ENCODE measurements at places on chromosomes 12 and 14.

GRCh38 chr12:130266751-130267150, 70.9 kb upstream of the PIWIL1 start:
- ATAC-seq, result no peak

DNA sequence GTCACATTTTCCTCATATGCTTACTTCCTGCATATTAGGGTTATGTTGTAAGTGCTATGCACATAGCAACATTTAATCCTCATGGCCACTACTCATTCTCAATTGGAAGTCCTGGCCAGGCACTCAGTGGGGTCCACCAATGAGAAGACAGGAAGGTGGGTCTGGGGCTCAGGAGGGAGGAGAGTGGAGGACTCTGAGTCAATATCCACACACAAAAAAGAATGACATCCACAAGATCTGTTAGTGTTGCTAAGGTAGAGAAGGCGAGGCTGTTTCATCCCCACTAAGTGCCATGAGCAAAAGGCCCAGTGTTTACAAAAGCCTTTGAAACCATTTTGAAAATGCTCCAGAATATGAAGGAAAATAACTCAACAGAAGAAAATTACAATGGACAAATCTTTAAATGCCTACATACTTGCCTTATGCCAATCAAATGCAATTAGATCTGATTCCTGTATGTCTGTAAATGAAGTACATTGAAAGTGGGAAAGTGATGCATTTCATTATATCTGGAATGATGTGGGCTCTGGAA, 53.9 kb downstream of the EID3 start:
- ATAC-seq, result no peak

DNA sequence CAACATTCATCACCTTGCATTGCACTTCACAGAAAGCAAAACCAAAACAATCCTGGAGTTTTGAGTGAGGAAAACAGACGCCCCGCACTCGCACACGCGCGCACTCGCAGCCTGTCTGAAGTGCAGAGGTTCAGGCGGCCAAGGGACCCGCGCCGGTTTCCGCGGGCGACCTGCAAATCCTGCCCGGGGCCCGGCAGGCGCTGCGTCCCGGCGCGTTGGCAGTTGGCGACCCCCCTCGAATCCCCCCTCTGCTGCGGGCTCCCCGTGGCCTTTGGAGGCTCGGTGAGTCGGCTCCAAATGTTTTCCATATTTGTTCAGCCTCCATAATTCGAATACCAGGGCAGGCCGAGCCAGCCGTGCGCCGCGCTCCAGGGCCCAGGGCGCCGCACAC, at the start of gene SSPN:
SSPN (plus strand) TSS at position 324 of the 391 bp plus-strand sequence. CDS start 100 bp downstream, outside the sequence.
- no peak for ATAC-seq

- no peak for ATAC-seq
These were observed 190.4 kb downstream of the NUAK1 start for GRCh38 chr12:105948331-105948730.

DNA sequence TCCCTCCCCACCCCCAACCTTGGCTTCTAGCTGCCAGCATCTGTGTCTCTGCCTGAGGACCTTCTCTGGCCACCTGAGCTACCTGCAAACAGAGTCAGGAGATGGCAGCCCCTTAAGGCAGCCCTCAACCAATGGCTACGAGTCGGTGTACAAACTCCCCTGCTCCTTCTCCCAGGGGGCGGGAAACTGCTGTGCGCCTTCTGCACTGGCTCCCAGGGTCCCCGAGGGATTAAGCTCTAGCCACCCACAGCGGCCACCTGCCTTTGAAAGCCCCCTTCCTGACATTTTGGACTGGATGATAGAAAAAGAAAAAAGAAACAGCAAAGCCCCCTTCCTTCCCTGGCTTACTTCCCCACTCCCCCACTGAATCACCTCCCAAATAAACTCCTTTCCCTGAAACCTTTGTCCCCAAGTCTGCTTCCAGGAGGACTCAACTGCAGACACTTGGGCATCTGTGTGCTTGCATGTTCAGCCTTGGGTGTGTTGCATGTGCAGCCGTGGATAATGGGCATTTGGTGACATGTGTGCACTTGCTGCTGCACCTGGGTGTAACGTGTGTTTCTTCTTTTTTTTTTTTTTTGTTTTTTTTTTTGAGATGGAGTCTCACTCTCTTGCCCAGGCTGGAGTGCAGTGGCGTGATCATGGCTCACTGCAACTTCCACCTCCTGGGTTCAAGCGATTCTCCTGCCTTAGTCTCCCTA, 6.0 kb downstream of the SDS start:
- no peak for ATAC-seq

DNA sequence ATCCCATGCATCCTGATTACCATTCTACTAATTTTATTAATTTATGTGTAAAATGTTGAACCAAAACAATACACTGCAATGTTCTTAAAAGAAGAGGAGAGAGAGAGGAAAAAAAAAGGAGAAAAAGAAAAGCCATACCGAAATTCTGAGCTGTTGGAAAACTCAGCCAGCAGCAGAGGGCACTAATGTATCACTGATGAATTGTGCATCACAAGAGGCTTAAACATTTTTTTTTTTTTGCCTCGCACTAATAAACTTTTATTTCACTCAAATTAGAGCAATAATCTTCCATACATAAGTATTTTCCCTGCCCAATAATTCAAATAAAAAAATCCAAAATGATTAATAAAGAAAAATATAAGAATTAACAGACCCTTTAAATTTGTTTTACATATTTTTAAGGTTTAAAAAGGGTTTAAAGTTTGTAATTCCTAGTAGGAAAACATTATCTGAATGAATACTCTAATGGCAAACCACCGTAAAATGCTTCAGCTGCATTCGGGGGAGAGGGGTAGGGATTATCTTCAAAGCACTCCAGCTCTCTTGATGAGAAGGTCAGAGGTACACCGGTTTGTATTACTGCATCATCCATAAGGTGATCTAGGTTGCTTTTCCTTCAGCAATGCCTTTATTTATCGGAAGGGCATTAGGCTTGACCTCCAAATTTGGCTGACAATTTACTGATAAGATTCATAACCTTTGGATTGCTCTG, 41.9 kb downstream of the ATP23 start:
- no peak for ATAC-seq

DNA sequence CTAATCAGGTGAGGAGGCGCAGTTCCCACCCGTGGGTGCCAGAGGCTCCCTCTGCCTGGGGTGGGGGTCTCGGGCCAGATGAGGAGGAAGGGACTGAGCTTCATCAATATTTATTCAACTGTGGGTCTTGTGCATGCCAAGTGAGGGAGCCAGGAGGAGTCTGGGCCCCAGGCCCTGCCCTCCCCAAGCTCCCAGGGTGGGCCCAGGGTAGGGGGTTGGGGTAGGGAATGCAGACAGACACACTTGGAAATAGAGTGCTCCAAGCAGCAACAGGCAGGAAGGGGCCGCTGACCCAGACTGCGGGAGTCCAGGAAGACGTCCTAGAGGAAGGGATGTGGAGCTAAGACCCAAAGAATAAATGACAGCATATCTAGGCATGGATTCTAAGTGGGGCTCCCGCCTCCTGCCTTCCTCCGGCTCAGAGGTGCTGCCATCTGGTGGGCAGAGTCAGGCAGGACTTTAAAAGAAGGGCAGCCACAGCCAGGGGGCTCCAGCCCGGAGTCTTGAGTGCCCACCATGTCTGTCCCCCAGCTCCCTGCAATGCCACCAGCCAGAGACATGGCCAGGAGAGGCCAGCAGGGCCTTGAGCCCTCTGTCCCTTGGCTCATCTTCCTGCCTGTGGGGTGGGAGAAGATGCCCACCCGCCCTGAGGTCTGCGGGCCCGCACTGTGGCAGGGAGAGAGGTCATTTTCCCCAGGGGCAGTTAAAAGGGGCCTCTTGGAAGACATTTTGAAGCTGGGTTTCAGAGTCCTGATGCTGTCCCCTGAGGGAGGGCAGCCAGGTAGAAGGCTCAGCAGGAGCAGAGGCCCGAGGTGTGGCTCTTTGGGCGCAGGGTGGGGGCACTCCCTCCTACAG, 70.1 kb downstream of the PHETA1 start:
- ATAC-seq, result peak; percentile 37

DNA sequence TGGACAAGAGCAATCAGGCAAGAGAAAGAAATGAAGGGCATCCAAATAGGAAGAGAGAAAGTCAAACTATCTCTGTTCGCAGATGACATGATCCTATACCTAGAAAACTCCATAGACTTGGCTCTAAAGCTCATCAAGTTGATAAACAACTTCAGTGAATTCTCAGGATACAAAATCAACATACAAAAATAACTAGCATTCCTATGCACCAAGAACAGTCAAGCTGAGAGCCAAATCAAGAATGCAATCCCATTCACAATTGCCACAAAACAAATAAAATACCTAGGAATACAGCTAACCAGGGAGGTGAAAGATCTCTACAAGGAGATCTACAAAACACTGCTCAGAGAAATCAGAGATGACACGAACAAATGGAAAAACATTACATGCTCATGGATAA, 417.5 kb upstream of the ATP2B1 start:
- no peak for ATAC-seq

GRCh38 chr12:46209914-46210872, 58.6 kb downstream of the SLC38A1 start:
- peak; percentile 59 for ATAC-seq

DNA sequence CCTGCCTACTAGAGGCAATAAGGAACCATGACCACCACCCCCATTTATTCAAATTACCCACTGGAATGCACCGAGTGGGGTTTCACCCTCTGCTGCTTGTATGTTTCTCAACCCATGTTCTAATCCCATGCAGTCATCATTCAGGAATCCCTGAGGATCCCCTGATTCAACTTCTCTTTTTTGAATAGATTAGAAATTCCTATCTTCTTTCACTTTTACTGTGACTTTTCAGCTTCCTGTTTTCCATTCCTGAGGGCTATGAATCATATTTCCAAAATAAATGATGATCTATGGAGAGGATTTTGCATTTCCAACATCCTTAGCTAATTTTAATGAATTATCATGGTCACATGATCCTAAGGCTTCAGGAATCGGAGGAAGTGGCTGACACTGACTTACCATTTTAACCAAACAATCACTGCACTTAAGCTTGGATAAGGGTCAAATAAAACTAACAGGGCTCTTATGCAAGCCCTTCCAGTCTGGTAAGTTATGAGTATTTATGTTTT, 19.4 kb upstream of the P2RX4 start:
- ATAC-seq, result peak; percentile 49

DNA sequence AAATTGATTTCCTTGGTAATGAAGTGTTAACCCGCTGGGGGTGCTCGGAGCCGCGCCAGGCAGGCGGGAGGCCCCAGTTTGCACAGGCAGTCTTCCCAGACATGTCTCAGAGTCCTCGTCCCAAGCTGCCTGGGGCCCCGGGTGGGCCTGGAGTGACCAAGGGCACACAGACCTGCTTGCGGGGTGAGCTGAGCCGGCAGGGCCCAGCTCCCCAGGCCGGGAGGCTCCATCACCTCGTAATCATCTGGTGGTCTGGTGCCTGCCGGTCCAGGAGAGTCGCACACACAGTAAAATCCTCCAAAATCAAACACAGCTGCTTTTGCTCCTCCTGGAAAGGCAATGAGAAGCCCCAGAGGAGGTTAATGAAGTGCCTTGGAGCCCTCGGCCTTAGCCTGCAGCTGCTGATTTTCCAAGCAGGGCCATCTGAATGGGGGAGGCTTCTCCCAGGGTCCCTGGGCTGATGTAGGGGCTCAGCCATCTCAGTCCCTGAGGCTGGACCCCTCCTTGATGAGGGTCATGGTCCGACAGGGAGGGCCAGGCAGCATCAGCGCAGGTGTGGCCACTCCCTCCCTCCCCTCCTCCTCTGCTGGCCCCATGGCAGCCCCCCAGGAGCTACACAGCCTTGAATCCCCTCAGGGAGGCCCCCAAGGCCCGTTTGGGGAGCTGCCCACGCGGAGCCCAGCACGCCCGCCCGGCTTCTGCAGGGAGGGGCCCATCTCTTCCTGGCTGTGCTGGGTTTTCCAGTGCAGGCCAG, 39.4 kb upstream of the FBRSL1 start:
- ATAC-seq, result no peak

DNA sequence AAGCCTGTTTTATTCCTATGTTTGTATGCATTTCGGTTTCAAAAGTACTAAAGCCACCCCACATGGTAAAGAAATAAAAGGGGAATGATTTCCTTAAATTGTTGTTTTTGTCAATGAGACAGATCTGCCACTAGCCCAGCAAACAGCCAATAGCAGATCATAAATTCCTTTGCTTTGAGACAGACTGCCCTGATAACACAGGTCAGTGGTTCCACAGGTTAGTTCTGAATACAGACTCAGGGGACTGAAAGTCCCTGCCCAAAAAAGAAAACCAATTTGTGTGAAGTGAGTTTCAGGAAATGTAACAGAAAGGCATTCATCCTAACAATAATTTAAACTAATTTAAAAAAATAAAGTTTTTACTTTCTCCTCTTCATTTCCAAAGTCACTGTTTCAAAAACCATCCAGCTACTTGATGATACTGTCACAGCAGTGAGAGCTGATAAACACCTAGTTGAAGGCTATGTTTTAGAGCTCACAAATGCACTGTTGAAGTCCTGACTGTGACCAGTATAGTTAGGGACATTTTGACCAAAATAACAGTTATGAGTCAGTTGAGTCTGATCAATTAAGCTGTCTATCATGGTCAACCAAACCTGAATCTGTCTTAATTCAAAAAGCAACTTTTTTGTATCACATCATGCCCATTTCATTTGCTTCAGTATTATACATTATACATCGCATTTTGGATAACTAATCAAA, 77.7 kb downstream of the LGR5 start:
- ATAC-seq, result no peak

GRCh38 chr14:23237772-23238594, at the start of gene RNF212B:
Gene RNF212B, plus strand, starts transcription at chr14:23237936. Its CDS starts 2,410 bp downstream, at chr14:23240346.
- ATAC-seq, result peak; percentile 100

DNA sequence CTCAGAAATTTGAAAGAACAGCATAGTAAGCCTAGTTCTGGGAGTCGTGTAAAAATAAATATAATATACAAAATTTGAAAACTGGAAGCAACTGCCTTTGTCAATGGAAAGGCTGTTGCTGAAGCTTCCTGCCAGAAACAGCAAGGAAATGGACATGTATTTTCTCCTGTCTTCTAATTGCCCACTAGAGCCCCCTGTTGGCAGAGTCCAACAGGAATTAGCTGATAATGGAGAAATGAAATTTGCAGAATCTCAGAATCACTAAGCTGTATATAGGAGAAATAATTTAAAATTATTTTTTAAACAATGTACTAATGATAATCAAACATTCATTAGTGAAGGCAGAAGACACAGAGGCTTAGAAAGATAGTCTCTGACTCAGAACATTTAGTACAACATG, 414.8 kb downstream of the SLC6A15 start:
- no peak for ATAC-seq

- ATAC-seq, result no peak
These were observed 11.7 kb downstream of the TULP3 start for GRCh38 chr12:2902272-2902880.

DNA sequence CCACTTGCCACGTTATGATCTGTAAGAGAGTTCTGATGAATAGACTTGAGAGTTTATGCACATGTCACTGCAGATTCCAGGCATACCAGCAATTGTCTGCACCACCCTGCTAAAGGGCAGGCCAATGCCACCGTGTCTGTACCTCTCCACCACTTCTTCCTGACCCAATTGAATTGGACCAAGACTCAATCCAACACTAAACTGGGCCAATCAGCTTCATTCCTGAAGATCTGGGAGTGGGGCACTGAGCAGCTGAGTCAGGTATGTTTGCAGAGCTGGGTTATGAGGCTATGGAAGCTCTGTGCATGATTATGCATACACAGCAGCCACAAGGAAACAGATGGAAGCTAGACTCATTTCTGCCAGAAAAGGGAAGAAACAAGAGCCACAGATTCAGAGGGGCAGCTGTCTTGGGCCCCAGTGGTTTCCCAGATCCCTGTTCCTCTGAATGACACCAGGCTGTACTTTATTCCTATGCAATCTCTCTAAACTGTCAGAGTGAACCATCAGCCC, 28.0 kb downstream of the DAO start:
- ATAC-seq, result no peak

GRCh38 chr14:29579838-29580237, 347.8 kb downstream of the PRKD1 start:
- no peak for ATAC-seq

Measured in activated T-helper 17 cell treated with anti-CD3 and anti-CD28 coated beads, Interleukin-2, amount 50 U/mL, for 72 hours (primary cell).